Thyroid gland (tissue), 4 donors: ENCODE measurements at places on chromosomes 2 and 18. TPM values are rescaled to one million over a fixed set of nuclear protein-coding genes. Genes with fewer than 3 reads are reported as not detected.

- no peak for DNase-seq
These were observed 2.9 kb downstream of the IWS1 start for GRCh38 chr2:127523269-127523939.

Gene FARSB
- 16.0 TPM for total RNA-seq

DNA sequence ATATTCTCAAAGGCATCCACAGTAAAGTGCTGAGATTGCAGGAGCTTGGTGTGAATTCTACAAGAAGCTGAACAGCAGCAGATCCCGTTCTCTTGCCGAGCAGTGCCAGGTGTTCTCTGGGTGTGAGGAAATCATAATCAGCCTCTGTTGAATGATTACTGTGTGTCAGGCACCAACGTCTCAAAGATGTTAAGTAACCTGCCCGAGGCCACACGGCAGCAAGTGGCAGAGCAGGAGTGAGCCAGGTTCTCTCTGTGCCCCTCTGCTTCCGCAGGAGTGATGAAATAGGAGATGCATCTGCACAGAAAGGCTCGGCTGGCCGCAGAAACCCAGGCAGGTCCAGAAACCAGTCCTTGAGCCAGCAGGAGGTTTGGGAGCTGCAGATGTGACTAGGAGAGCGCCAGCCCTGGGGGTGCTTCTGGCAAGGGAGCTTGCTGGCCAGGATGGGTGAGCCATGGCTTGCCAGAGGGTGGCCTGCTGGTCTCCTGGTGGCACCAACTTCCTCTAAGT, 68.4 kb downstream of the COPS7B start:
- no peak for DNase-seq

DNA sequence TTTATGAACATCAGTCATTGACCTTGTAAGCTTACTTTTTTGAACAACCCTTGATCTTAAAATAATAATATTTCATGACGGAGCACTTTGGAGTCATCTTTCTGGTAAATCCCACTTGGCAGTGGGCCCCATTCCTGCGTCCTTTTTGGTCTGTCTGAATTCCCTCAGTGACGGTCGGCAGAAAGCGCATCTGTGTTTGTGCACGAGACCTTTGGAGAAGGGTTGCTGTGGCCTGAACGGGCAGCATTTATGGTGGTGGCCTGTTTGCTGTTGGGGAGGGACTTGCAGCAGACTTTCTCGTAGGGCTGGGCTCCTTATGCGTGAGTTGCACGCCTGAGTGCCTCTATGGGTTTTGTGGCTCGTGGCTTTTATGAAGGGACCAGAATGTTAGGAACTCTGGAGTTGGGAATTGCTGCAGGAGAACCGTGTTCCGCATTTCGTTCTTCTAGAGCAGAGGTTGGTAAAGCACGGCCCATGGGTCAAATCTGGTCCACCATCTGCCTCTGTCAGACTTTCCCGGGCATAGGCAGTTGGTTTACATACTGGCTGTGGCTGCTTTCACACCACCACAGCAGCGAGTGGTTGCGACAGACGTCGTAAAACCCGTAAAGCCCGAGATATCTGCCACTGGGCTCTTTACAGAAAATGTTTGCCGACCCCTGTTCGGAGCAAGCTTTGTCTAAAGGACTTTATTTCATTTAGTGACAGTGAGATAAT, 30.8 kb downstream of the LPIN1 start:
- no peak for DNase-seq

GRCh38 chr18:48962252-48962993, 11.7 kb upstream of the SMAD7 start:
- DNase-seq = no peak
